ENCODE measurements at places on chromosomes 16 and 17. TPM values are rescaled to one million over a fixed set of nuclear protein-coding genes. Genes with fewer than 3 reads are reported as not detected.

Gene KRTAP9-4
- not detected for total RNA-seq

Gene PPY
- not detected for total RNA-seq

Gene CPNE7
- 9.5 TPM for total RNA-seq

Gene PNMT
- not detected for total RNA-seq

Gene KCNH4
- not detected for total RNA-seq

Gene CLEC18C
- 0.43 TPM for total RNA-seq

Gene TMEM170A
- total RNA-seq, result 19.0 TPM

Gene RAB26
- 0.97 TPM for total RNA-seq

Gene TBX2
- 12.5 TPM for total RNA-seq

Gene TMEM88
- 0.43 TPM for total RNA-seq

Gene FGF11
- total RNA-seq, result 3.9 TPM

Gene KLHL10
- under 0.01 TPM for total RNA-seq

Gene SOX15
- under 0.01 TPM for total RNA-seq

Gene TPSD1
- not detected for total RNA-seq

Gene SPN
- not detected for total RNA-seq

Gene UMOD
- total RNA-seq, result not detected

Gene PROCA1
- total RNA-seq, result 1.6 TPM

Gene GPR139
- total RNA-seq, result not detected

Gene PRAC1
- not detected for total RNA-seq

Gene MPO
- total RNA-seq, result not detected

Gene CHMP1A
- total RNA-seq, result 114 TPM

Gene SMTNL2
- total RNA-seq, result not detected

Gene PDIA2
- total RNA-seq, result 0.43 TPM

Gene HSD17B1
- 3.5 TPM for total RNA-seq

Gene METTL22
- total RNA-seq, result 33.5 TPM

Gene CSF3
- total RNA-seq, result 0.97 TPM

Gene CLDN6
- not detected for total RNA-seq
